B cell (primary cell): ENCODE measurements at places on chromosomes 16 and 17.
A peak's percentile ranks its signal among the peaks of the same experiment; 100 is the strongest.

DNA sequence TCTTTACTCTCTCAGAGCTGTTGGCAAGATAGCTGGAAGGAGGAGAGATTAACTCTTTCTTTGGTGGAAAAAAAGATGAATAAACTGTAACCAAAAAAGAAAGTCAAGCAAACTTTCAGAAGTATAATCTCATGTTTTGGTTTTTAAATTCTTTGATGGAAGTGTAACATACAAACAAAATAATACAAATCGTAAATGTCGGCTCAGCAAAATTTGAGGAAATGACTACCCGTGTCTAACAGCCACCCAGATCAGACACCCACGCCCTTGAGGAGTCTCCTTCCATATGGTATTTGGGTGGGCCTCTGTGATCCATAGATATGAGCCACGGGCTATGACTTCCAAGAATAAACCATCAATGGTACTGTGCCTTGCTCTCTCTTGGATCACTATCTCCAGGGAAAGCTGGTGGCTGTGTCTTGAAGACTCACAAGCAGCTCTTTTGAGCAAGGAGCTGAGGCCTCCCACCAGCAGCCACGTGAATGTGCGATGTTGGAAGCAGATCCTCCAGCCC is 9.6 kb upstream of the CD300C start:
- DNase-seq, result no peak

DNA sequence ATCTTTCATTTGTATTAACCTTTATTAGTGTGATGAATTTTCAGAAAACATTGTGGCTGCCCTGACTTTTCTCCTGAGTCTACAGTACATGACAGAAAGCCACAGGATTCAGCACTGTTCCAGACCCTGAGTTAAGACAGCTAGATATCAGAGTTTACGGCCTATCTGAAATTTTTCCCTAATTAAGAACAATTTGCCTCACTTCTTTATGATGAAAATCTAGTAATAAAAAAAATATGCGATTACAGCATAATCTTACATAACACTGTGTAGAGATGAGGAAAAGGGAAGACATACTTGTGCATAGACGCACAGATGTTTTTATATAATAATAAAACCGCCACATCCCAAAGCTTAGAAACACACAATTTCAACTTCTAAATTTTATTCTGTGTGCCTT is 7.3 kb downstream of the SPOP start:
- DNase-seq, result no peak

GRCh38 chr17:15966879-15967248 is 21.9 kb downstream of the ADORA2B start:
- DNase-seq, result no peak

GRCh38 chr16:51153577-51154031 is 2.5 kb upstream of the SALL1 start:
- no peak for DNase-seq

DNA sequence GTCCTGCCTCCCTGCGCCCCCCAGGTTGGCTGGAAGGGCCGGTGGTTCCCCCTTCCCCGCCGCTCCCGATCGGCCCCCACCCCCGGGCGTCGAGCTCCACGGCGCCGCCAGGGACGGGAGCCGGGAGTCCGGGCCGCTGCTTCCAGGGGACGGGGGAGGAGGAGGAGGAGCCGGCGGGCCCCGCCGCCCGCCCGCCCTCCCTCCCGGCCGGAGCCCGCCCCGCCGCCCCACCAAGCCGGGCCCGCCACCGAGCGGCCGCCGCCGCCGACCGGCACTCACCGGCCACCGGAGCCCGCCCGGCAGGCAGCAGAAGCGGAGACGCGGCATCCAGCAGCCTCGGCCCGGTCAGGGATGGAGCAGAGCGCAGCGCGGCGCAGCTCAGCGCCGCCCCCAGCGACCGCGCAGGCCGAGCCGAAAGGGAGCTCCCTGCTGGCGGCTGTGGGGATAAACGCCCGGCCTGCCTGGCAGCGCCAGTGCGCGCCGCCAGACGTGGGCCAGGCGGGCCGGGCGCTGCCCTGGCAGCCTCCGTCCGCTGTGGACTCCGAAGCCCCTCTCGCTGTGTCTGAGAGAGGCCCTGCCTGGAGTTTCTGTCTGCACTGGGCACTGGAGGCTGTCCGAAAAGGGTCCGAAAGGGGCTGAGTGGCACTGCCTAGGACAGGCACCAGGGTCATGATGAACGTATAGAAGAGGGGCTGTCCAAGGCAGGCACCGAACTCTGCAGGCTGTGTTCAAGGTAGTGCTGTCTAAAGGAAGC is at the start of gene MYO18A:
Gene MYO18A (minus strand): TSS at position 365 of the 754 bp plus-strand sequence. CDS start 13,458 bp downstream, outside the sequence.
- DNase-seq, result peak; percentile 87

DNA sequence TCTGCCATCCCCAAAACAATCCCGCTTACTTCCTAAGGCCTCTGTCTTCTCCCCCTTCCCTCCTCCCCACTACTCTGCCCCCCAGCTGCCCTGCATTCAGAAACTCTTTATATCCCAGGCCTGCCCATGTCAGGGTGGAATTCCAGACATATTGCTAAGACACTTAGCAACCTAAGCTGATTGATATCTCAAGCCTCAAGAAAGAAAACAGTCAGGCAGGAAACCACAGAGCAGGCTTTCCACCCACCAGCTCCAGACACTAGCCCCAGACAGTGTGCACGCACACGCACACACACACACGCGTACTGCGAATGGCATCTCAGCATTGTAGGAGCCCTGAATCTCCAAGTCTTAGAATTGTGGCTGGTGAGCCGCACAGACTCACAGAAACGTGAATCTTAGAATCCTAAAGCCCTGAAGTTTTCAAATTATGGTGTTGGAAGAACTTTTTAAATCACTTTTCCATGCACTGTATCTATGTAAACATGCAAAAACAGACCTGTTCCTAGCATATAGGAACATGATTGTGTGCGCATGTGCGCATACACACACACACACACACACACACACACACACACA is 8.8 kb upstream of the LPCAT2 start:
- no peak for DNase-seq

- no peak for DNase-seq
Measured at GRCh38 chr16:56303880-56304279, 112.6 kb downstream of the GNAO1 start.

DNA sequence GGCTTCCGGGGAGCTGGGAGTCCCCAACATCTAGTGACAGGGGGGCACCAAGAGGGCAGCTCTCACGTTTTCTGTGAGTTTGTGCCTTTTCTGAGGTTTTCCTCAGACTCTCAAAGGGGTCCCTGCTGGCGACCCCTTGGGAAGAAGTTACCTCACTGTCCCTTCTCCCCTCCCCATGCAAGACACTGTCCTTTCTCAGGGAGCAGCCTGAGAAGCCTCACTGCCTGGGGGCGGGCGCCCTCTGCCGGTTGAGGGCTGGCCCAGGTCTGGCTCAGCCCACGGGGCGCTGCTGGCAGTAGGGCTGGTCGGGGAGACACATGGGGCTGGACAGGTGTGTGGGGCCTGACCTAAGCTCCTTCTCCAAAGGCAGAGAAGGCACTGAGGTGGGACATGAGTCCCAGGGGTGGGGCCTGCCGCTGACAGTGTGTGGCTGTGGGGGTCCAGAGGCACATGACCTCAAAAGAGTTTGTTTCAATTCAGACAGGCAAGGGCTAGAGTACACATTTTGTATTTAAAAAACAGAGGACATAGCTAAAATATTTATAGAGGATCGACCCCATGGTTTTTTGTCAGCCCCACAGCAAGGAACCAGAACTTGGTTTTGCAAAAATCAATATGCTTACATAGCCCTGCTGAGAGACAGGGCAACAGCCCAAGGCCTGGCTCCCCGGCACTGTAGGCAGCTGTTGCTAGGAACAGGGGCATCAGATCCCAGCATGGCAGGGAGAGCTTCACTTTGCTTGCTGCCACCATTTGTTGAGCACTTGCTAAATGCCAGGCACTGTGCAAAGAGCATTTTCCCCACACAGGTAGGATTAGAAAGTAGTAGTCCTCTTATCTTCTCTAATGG is 18.5 kb upstream of the ALDH3A1 start:
- DNase-seq, result peak; percentile 80
